ENCODE measurements at places on chromosomes 3 and 15.
A peak's percentile ranks its signal among the peaks of the same experiment; 100 is the strongest.

DNA sequence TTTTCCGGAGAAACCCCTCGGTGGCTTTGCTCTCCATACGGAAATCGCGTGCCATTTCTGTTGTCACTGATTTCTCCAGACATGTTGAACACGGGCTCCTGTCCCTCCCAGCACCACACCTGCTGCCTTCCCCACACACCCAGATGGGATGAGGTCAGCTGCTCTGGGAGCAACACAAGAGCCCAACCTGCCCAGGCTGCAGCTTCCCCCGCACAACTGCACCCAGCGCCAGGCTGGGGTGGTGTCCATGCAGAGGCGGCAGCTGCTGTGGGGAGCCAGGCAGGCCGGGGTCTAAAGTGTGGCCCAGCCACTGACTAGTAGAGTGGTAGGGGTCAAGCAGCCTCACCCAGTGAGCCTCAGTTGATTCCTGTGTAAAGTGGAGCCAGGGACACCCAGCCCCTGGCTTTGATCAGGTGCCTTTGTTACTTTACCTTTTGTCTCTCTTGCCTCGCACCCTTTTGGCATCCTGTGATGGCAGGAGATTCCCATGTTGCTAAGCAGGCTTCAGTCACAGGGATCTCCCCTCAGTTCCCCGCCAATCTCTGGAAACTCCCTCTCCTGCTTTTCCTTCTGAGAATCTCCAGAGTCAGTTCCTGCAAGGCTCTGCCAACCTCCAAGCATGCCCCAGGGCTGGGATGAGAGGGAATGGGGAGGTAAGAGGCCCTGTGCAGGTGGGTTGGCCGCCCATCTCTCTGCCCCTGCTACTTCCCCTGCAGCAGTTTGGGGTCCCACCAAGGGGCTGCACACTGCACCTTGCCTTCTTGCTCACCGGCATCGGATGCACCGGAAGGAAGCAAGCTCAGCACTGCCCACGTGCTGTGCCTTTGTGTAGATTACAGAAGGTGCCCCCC lies 91.8 kb upstream of the ALDH1A3 start:
- no peak for DNase-seq

DNA sequence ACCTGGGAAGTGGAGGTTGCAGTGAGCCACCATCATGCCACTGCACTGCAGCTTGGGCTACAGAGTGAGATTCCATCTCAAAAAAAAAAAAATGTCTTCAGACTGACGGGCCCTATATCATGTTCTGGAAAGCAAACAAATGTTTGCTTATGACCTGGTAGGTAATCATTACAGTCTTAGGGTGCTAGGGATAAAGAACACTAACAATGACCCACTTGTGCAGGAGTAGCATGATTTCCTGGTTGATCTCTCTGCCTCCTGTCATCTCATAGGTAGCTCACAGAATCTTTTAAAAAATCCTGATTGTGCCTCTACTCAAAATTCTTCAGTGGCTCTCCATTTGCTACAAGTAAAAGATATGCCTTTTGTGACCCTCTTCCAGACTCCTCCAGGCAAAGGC lies 74.5 kb upstream of the TSPAN3 start:
- DNase-seq, result no peak

DNA sequence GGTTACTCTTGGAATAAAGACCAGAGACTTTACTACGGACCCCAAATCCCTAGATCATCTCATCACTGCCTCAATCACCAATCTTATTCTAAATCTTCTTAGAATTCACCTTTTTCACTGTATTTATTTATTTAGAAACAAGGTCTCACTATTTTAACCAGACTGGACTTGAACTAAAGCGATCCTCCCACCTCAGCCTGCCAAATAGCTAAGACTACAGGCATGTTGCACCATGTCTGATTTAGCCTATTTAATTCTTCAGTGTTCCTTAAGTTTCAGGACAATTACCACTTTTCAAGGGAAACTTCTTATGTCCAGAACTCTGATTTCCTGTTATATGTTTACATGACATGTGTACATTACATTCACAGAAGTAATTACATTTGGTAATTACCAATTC lies 238.0 kb upstream of the COL8A1 start:
- DNase-seq, result no peak

DNA sequence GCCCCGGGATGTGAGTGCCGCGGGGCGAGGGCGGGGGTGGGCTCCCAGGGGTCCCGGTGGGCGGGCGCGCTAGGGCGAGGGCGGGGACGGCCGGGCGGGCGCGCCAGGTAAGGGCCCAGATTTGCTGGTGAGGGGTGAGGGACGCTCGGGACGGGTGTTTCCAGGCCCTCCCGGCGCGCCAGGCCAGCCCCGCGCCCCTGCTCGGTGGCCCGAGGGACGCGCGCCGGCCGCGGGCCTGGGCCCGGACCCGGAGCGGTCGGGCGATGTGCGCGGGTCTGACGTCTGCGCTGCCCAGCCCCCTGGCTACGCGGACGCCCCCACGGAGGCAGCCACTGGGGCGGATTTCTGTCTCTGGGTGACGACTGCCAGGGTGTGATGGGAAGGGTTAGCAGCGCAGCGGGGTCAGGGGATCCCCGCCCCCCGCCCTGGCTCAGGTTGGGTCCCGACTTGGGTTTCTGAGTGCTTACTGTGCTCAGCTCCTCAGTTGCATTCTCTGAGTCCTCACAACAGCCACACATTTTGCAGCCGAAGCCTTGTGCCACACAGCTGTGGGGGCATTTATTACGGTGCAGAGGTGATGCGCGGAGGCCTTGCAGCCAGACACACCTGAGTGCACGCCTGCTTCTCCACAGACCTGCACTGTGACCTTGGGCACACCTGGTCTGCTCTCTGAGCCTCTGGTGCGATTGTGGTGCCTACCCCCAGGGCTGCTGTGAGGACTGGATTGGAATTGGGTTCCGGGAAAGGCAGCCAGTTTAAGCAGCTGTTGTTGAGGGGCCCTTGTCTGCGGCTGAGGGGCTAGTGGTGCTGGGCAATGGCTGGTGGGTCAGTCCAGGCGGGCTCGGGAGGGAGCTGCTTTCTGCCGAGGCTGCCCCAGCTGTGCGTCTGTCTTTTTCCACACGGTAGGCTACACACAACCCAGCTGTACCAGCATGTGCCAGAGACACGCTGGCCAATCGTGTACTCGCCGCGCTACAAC lies 523 bp downstream of the HDAC11 start:
- DNase-seq, result peak; percentile 38

DNA sequence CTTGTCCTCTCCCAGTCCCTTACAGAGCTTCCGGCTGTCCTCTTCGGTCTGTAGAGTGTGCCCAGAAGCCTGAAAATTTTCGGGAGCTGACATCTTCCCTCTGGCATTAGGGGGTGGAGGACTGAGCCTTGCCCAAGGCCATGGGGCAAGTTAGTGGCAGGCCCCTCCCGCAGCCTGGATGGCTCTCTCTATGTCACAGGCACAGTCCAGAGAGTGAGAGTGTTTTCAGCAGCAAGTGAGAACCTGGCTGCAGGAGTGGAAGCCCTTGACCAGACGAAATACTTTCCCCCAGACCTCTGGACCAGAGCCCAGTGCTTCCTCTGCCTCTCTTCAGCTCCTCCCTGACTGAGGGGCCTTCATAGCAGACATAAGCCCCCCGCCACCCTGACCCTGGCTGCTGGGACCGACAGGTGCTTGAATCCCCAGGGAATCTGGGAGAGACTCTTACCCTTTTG lies 50.5 kb upstream of the SEC22A start:
- DNase-seq, result no peak

DNA sequence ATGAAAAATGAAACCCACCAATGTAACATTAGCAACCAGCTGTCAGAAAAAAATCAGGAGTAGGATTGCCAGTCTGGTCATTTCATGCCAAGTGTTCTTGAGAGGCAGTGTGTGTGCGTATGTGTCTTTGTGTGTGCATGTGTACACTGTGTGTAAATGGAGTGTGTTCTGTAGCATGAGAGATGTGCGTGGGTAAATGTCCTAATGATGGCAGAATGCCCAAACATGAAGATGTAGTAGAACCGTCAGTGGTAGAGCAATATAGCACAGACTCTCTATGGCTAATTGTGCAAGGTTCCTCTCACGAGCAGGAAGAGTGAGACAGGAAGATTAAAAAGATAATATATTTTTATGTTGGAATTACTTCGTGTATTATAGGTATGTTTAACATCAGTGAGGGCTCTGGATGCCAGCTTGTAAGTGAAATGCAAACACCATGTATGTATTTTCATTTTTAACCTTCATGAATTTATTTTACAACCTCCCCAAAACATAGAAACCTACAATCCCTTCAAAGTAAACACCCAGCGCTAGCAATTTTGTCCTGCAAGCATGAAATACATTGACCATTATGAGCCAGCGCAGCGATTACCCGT lies 1038.7 kb downstream of the IGSF11 start:
- DNase-seq, result no peak

DNA sequence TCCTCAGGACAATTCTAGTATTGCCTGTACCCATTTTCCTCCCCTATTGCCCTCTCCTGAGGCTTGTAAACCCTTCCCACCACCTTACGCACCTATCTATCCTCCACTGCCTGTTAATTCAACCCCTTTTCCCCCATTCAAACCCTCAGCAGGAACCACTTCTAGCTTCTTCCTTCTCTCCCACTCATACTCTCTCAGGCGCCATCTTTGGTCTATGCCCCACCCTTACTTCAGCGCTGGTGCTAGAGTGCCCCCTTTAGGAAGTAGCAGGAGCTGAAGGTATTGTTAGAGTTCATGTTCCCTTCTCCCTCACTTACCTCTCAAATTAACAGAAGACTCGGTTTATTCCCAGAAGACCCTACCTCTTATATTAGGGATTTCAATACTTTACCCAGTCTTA lies 121.8 kb upstream of the NLGN1 start:
- DNase-seq, result no peak

Data from T-helper 9 cell (primary cell).